Ecto neural progenitor cell (in vitro differentiated cells): ENCODE measurements at places on chromosomes 6 and 20.
A peak's percentile ranks its signal among the peaks of the same experiment; 100 is the strongest.

- no peak for DNase-seq
These were observed 37.0 kb downstream of the FOXF2 start for GRCh38 chr6:1426416-1426815.

- DNase-seq = no peak
These were observed 348.3 kb downstream of the DHX35 start for GRCh38 chr20:39310363-39310995.

- DNase-seq = no peak
These were observed 15.7 kb upstream of the BHLHE23 start for GRCh38 chr20:63022501-63022900.

GRCh38 chr6:49736017-49736508, 8.1 kb downstream of the CRISP3 start:
- no peak for DNase-seq

DNA sequence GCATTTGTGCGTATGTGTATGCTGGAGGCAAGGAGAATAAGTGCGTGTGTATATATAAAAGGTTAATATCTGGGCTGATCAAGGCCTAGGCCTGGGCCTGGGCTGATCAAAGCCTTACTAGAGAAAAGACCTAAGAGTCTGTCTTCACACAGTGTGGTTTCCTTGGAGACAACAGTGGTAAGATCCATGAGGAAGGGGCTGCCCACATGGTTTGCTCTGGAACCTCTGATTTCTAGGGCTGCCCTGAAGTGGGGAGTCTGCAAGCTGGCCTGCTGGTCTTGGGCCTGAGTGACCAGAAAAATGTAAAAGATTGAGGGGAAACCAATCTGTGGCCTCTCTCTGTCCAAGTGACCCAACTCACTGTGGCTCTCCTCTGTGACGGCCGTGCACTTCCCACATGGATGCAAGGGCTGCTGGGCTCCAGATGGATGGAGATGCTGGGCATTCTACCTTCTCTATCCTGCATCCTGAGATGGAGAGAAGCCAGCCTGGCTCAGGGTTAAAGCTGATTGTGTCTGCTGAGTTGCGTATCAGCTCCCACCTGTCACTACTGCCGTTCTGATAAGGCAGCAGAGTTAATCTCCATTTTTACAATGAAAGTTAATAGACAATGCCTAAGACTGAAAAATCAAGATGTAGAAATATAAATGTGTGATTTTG, 90.3 kb upstream of the NXT1 start:
- peak; percentile 17 for DNase-seq

DNA sequence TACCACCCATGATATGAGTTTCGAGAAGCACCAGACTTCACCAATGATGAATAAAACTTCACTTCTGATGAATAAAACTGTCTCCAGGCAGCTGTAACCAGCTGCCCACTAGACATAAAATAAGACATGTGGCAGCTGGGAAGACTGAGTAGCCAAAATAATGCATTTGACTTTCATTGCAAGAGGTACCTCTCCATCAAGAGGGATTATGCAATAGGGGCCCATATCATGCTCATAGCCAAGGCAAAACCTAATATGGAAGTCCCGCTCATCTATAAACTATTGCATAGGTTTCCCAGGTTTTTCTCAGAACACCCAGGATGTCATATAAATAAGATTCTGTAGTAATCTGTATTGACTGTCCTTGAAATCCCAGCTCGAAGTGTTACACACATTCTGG, 155.5 kb downstream of the SIM1 start:
- no peak for DNase-seq

DNA sequence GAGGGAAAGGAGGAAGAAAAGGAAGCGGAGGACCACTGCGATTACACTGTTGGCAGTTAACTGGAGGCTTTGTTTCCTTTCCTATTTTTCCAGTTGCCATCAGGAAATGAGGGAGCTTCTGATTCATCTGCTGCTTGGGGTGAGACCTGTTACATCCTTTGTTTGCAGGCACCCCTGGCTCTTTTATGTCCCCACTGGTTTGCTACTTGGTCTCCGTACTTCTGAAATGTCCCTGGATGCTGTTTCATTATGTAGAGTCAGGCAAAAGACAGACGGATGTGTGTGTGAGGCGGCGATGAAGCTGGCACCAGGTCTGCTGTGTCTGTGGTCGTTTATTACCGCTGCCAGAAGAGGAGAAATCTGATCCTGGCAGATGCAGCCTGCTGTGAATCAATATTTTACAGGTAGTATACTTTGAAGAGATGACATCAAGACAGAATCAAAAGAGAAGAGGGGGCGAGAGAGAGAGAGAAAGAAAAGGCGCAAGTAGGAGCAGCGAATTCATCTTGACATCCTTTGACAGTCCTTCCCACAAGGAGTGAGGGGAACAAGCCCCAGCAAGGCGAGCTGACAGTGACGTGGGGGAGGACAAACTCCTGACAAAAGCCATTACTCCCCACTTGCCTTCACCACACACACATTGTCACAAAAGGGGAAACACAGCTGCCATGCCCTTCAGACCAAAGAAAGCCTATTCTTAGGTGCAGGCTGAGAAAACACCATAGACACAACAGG, 145.9 kb upstream of the FBXL4 start:
- DNase-seq = no peak

DNA sequence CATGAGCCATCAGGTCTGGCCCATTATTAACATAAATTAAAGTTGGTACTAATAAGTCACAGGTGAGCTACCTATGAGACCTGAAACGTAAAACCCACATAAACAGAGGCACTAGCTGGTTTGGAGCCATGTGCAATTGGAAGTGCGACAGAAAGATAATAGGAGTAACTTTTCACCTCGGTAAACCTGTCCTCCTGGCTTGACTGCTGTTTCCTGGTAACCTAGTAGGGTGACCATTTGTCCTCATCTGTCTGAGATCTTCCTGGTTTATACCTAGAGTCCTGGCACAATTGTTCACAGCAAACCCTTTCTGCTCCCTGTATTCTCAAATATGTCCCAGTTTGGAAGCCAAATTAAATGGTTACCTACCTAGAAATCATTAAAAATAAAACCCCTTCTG, 7.4 kb downstream of the TBC1D20 start:
- no peak for DNase-seq

DNA sequence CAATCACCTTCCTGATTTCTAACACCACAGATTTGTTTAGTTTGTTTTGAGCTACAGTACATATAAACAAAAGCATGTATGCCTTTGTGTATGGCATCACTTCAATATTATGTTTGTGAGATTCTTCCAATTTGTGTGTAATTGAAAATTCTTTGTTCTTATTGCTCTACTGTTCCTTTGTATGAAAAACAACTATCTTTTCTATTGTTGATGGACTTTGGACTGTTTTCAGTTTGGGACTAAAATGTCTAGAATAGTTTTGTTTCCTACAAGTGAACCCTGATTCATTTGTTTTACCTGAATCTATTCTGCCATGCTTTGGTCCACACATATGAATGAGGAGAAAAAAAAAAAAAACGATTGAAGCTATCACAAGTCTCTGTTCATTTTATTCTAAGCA, 21.2 kb upstream of the ZNF184 start:
- DNase-seq = no peak

DNA sequence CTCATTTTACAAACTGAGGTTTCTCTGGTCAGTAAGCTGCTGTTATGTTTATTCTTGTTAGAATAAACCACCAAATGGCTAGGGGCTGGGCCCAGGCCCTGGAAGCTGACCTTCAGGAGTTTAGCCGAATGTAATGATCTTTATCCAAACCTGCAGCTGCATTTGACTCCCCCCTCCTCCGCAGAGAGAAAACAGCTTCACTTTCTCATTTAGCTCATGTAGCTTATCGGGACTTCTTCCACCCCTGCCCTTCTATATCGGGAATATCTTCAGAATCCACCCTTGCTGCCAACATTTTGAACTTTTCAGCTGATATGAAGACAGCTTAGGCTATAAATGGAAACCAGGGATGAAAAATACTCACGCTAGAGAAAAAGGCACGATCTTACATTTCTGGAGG, 102.6 kb downstream of the ZMYND8 start:
- no peak for DNase-seq

GRCh38 chr6:71383476-71383875, 94.9 kb downstream of the OGFRL1 start:
- no peak for DNase-seq

DNA sequence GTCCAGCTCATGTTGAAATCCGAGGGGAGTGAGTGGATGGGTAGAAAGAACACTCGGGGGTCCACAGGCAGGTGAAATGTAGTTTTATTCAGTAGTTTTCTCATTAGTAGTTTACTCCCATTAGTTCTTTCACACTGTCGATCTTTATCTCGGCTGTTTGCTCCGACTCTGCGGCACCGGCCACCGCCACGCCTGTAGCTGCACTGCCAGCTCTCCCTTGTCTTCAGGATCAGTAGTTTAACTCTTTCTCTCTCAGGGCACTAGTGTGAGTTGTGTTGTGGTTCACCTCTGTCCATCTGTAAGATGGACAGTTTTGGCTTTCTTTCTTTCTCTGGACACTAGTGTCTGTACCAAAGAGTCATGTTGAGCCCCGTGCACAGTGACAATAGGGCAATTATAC, 195.7 kb downstream of the LMBRD1 start:
- no peak for DNase-seq
